PC-9 (cell line): ENCODE measurements at places on chromosomes 2 and 18. TPM values are rescaled to one million over a fixed set of nuclear protein-coding genes. Genes with fewer than 3 reads are reported as not detected.

- peak; percentile 83 for DNase-seq
These were observed 34.4 kb upstream of the RAPGEF4 start for GRCh38 chr2:172701250-172701649.

DNA sequence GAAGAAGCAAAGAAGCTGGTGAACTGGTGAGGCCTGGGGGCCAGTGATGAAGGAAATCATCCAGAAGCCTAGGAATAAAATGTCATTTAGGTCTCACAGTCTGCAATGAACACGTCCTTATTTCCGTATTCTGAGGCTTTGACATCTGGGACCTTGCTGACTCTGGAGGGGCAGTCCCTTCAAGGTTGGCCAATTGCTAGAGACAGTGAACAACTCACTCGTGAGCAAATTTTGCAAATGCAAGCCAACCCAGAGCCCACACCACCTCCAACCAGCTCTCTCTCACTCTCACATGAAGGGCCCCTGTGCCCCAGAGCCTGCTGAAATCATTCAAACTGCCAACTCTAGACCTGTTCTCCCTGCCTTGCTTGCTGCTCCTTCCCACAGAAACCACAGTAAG, 279.1 kb upstream of the LYPD1 start:
- no peak for DNase-seq

GRCh38 chr2:160213511-160213910, 13.4 kb upstream of the ITGB6 start:
- no peak for DNase-seq

DYNAP gene
- total RNA-seq, result not detected in 2 replicates

- DNase-seq, result no peak
These were observed 575.9 kb downstream of the IRS1 start for GRCh38 chr2:226223704-226224103.

ACOXL gene
- 9.1 and 10.7 TPM in 2 replicates for total RNA-seq

DNA sequence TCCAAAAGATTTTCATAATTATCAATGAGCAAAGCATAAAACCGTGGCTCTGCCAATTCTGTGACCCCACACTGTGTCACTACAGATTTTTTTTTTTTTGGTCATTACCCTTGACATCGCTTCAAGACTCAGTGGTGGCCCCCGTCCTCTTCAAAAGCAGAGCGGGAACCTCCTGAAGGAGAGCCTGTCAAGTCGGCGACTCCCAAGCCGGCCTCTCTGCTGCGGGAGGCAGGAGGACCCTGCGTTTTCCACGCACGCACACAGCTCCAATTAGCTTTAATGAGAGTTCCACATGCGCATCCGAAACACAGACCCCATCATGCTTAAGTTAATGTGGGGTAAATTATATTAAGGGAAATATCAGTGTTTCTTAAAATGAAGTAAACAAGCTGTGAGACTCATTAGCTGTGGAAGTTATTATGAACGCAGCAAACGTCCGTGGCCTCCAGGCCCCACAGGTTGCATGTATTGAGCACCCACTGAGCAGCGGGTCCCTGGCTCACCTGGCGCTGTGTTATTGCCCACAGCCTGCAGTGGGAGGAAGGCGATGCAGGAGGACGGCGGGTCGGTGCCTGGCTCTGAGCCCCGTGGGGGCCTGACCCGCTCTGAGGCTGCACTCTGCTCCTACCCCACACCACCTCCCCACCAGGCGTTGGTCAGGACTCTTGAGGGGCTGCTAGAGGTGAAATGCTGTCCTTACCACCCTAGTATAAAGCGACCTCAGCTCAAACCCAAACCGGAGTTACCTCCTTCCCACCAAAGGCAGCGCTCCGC, 181.0 kb upstream of the SALL3 start:
- DNase-seq, result no peak

SDC1 gene
- 114 and 128 TPM in 2 replicates for total RNA-seq

SEMA4F gene
- 10.6 and 12.3 TPM in 2 replicates for total RNA-seq

- no peak for DNase-seq
These were observed 76.3 kb downstream of the R3HDM1 start for GRCh38 chr2:135607561-135607960.

DNA sequence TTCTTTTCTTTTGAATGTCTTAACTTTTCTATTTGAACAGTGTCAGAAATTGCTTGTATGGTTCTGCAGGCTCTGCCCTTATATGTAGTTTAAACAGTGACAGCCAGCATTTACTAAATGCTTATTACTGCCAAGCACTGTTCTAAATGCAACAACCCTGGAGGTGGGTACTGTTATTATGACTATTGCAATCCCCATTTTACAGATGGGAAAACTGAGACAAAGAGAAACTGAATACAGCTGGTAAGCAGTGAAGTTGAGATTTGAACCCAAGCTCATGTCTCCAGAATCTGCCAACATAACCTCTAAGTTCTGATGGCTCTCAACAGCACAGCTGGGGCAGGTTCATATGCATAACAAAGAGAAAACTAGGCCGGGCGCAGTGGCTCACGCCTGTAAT, 105.7 kb upstream of the GATA6 start:
- DNase-seq, result no peak

- no peak for DNase-seq
These were observed 25.6 kb upstream of the PTMA start for GRCh38 chr2:231682603-231683291.

DNA sequence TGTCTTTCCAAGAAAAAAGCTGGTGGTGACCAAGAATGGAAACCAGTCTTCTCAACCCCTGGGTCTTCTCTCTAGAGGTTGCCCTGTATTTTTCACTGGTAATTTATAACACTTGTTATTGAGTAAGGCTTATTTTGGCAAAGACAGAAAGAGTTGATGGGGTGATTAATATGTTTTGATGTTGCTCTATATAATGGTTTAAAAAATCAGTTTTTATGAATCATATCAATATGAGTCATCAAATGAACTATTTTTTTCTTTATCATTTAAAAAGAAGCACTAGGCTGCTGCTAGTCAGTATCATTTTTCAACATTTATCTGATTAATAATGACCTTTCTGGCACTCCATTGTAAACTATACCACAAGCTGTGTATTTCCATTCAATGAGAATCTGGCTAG, 1142.2 kb downstream of the LRP1B start:
- no peak for DNase-seq

HYCC2 gene
- 8.8 and 10.7 TPM in 2 replicates for total RNA-seq

SRBD1 gene
- 17.8 and 20.9 TPM in 2 replicates for total RNA-seq

- DNase-seq, result no peak
These were observed 241.2 kb upstream of the TANK start for GRCh38 chr2:160918906-160919503.

SPAG16 gene
- total RNA-seq, result 30.0 and 31.7 TPM in 2 replicates

- no peak for DNase-seq
These were observed 293 bp upstream of the D2HGDH start for GRCh38 chr2:241734208-241734466.

SAG gene
- not detected in 2 replicates for total RNA-seq

GRCh38 chr2:195049372-195050031, 607.5 kb upstream of the SLC39A10 start:
- no peak for DNase-seq

DNA sequence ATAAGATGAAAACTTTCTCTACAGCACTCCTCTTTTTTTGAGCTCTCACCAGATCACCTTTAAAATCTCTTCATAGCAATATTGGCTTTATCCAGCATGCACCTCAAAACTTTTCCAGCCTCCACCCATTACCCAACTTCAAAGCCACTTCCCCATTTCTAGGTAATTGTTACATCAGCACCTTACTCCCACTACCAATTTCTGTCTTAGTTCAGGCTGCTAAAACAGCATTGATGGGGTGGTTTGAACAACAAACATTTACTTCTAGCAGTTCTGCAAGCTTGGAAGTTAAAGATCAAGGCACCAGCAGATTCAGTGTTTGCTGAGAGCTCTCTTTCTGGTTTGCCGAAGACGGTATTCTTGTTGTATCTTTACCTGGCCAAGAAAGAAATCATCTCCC, 114.0 kb upstream of the SLC39A10 start:
- no peak for DNase-seq

EDAR gene
- not detected in 2 replicates for total RNA-seq

DNA sequence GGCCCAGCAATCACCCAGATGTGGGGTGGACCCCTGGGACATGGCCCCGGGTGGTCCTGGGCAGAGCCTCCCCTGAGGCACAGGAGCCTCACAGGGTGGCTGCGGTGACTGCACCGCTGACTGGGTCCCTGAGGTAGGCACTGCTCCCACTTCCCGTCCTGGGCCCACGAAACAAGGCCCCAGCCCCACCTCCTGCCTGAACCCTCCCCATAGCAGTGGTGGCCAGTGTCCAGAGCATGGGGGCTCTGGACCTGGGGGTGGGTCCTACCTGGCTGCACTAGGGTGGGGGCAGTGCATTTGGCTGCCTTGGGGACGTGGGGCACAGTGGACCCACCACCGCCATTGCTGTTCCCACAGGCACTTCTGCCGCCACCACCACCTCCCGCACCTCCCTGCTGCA, 39.4 kb downstream of the TDRD15 start:
- DNase-seq, result no peak

GRCh38 chr2:75012080-75012479, 53.6 kb downstream of the POLE4 start:
- no peak for DNase-seq

- no peak for DNase-seq
These were observed 405.6 kb upstream of the MEX3C start for GRCh38 chr18:51603111-51603510.

GRCh38 chr2:106956416-106956815, 70.4 kb upstream of the ST6GAL2 start:
- no peak for DNase-seq
